ENCODE measurements at places on chromosomes 7 and 10.

DNA sequence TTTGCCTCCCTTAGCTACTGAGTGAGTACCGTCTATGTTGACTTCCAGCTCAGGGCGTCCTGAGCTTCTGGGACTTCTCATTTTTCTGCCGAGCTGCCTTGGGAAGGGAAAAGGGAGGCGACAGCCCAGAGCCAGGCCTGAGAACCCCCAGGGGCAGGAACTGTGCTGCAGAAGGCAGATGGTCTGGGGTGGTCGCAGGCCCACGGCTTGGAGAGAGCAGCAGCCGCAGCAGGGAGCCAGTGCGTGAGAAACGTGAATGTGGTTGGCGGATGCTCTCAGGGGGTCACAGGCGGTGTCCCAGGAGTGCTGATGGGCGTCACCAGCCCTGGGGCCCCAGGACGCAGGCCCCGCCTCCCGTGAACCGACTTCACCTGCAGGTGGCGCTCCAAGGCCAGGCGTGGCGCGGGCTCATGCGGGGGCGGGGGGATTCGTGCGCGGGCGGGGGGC lies 9.2 kb upstream of the PWWP2B start:
- peak; percentile 74 for DNase-seq

- DNase-seq: no peak
Measured at GRCh38 chr10:132313305-132313704, 5.6 kb upstream of the STK32C start.

DNA sequence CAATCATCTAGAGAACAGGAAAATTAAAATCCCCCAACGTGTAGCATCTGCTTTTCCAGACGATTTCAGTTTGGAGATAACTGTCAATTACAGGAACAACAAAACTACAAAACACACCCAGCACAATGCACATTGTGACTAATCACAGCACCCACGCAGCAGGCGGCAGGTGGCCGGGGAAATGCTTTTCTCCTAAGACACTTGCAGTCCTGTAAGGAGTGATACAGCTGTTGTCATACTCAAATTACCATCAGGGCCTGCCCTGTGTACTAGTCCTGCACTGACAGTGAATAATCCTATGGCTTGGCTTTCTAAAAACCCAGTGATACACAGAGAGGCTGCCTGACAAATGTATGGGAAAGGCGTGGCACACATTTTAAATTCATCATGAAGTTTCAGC lies 37.8 kb downstream of the COBL start:
- no peak for DNase-seq

DNA sequence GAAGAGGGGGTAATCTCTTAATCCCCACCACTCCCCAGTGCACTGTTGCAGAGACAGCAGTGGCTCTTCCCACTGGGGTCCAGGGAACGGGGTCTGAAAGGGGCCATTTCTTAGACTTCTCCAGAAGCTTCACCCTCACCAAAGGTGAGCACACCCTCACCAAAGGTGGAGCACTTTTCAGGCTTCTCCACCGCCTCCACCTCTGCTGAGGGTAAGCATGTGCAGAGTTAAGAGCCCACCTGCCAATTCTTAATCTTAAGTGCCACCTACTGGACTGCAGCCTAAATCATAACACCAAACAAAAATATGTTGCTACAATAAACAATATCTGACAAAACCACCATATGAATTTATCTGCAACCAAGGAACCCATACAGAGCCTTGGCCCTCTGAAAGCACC lies 27.0 kb downstream of the SNX13 start:
- no peak for DNase-seq

- no peak for DNase-seq
Measured at GRCh38 chr7:3152714-3153113, 109.0 kb upstream of the CARD11 start.

DNA sequence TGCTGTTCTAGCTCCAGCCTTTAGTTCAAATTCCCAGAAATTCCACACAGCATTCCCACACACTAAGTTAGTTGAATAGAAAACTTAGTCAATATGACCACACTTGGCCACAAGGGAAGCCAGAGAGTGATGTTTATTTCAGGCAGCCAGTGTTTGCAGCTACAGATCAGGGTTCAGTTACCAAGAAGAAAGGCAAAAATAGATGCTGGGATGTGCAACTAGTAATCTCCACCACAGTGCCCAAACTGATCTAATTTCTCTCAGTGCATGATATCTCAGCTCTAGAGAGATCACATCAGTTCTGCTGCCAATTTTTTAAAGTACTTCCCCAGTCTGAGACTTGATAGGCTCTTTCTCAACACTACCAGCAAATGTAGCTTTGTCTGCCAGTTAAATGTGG lies 17.6 kb downstream of the SLF2 start:
- no peak for DNase-seq

DNA sequence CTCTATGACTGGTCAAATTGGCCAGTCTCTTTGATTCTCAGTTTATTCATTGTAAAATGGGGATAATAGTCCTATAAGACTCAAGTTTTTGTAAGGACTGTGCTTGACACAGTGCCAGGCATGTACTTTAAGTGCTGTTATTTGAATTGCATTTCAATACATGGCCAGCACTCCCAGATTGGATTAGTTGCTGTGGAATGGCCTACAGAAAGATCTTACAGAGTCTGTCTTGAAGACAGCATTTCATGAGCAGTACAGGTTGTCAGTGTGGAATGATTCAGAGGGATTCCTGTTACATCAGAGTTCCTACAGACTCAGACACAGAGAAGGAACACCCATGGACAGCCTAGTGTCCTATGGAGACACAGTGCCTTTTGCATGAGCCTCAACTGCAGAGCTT lies 238.1 kb upstream of the BMPER start:
- DNase-seq: no peak

DNA sequence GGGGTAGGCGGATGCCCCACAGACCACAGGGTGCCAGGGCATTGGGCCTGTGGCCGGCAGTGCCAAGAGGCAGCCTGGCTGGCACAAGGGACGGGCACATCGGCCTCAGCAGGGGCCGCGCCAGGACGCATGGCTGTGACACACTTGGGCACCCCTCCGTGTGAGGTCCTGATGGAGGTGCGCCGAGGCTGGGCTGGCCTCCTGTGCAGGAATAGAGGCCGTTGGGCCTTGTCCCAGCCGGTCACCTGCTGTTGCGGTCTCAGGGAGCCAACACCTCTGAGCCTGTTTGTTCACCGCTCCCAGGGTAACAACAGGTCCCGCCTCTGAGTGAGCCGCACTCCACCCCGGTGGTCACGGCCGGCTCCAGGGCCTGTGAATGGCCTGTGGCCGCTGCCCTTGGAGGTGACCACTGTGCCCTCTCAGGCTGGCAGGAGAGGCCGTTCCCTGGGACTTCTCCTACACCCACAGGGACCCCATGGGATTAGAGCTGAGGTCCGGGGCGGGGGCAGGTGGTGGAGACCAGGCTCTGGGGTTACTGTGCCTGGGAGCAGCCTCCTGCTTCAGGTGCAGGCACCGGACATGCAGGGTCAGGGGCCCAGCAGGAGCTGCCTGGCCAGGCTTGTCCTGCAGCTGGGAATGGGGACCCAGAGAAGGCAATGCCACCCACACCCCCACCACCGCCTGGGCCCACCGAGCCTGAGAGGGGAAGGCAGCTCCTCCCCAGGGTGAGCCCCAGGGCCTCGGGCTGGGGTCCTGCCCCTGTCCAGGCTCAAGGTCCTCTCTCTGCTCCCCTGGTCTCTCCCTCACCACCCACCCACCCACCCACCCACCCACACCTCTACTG lies 12.0 kb downstream of the PWWP2B start:
- DNase-seq: no peak

GRCh38 chr7:26162431-26162830 lies 10.4 kb downstream of the NFE2L3 start:
- no peak for DNase-seq

GRCh38 chr7:142174441-142174840 lies 62.9 kb downstream of the MGAM2 start:
- DNase-seq: no peak

DNA sequence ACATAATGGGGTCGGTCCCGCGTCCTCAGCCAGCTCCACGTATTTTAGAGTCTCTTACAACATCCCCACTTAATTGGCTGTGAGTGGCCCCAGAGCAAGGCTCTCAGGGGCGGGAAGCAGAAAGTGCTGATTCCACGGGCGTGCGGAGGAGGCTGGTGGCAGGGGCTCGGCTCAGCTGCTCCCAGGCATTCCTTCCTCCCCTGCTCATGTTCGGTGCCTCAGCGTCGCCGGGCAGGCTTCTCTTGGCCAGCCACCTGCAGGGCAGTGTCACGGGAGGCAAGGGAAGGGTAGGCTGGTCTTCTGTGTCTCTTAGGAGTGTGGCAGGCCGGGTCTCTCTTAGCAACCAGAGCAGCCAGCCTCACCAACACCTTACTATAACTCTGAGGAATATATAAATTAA lies 33.8 kb downstream of the IL15RA start:
- no peak for DNase-seq

DNA sequence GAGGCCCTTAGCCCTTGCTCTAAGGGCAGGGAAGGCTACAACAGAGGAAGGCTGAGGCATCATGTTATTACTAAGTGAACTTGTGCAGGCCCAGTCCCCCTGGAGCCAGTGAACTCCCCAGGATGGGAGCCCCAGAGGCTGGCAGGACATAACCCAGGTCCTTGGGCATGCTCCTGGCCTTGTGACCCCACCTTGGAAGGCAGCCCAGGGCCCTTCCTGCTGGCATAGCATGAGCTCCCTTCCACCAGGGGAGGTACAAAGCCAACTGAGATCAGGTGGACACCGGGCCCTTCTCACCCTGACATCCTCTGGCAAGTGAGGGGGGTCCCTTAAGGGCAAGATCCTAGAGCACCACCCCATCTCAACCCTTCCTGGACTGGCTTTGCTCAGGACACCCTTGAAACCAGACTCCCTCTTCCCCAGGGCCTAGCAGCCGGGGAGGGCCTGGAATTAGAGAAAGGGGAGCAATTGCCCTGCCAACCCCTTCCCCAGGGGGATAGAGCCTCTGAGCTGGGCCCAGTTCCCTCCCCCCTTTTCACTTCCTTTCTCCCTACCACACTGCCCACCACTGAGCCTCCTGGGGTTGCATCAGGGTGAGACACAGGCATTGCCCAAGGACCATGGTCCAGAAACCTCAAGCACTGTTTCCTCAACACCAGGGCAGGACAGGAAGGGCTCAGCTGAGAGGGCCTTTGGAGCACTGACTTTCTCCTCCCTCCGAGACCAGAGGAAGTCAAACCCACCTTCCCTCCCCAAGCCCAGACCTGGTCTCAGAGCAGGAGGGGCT lies 1.8 kb upstream of the VSIR start:
- DNase-seq: no peak

GRCh38 chr10:103197903-103198302 lies 4.8 kb upstream of the NT5C2 start:
- no peak for DNase-seq

DNA sequence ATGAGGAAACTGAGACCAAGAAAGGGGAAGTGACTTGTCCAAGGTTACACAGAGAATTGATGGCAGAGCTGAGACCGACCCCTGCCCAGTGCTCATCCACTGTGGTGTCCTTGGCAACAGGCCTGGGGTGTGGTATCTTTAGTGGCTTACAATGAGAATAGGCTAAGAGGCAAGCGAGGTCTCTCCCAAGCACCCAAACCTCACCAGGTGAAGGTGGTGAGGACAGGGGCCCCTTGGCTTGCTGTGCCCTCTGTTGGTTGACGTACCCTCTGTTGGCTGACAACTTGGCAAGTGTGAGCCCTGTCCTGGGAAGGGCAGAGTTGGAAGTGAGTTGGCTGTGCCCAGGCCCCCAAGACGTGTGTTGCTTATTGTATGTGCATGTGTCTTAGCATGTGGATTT lies 166.9 kb downstream of the GRK5 start:
- DNase-seq: no peak

- peak; percentile 59 for DNase-seq
Measured at GRCh38 chr7:2405601-2406345, 2.4 kb downstream of the CHST12 start.

GRCh38 chr7:20241194-20241910 lies 24.2 kb upstream of the MACC1 start:
- no peak for DNase-seq

DNA sequence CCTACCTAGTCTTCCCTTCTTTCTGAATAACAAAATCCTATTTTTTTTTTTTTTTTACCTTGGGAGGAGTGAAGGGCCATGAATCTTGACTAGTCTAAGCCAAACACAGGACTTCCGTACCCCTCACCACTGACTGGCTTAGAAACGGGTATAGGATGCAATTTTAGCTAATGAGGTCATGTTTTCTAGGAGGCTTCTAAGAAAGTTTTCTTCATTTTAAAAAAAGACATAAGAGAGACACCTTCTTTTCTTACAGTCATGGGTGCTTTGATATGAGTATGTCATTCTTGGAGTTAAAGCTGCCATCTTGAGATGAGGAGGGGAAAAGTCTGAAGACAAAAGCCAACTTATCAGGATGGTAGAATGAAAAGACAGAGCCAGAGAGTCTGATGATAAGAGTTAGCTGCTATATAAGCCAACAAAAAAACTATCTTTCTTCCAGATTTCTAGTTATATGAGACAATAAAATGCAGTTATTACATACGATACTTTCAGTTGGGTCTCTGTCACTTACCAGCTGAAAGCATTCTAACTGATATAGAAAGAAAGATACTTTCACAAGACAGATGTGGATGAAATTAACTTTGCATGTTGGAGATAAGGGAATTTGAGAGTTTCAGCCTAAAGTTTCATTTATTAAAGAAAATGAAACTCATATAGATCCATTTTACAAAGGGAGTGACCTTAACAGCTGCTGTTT lies 34.0 kb downstream of the ZNF438 start:
- DNase-seq: no peak

DNA sequence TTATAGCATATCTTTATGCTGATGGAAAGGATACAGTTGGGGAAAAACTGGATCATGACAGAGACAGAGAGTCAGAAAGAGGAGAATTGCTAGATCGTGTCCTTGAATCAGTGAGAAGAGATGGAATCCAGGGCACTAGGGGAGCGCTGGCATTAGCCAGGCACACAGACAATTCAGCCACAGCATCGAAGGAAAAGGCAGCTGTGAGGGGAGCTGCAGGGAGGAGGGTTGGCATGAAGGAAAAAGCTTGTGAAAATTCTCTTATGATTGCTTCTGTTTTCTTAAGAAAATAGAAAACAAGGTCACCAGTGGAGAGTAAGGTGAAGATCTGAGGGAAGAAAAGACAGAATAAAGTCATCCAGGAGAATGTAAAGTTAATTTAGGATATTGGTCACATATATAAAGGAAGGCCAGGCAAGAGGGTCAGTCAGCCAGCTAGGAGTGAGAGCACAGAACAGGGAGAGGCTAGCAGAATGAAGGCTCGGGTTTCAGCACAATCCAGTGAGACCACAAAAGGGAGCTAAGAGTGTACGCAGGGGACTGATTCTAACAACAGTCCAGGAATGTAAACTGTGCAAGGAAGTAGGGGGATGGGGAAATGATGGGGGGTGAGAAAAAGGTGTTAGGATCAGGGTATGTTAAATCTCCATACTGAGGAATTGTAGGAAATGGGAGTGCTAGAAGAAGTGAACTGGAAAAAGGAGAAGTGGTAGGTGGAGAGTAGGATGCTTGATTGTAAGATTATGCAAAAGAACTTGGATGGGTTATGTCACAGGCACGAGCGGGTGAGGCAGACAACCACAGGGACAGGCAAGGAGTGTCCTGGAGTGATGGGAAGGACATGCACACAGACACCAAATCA lies 112.0 kb downstream of the RNF32 start:
- no peak for DNase-seq
